ENCODE measurements at places on chromosomes 16 and 17. TPM values are rescaled to one million over a fixed set of nuclear protein-coding genes. Genes with fewer than 3 reads are reported as not detected.

The RGS11 gene
- total RNA-seq: not detected

The TAT gene
- not detected for total RNA-seq

The SMTNL2 gene
- not detected for total RNA-seq

The SLC38A8 gene
- not detected for total RNA-seq

The OMG gene
- total RNA-seq: 0.65 TPM

The SERPINF2 gene
- total RNA-seq: 0.67 TPM
